Pons (tissue), 1 donor: ENCODE measurements at places on chromosomes 4 and X.

DNA sequence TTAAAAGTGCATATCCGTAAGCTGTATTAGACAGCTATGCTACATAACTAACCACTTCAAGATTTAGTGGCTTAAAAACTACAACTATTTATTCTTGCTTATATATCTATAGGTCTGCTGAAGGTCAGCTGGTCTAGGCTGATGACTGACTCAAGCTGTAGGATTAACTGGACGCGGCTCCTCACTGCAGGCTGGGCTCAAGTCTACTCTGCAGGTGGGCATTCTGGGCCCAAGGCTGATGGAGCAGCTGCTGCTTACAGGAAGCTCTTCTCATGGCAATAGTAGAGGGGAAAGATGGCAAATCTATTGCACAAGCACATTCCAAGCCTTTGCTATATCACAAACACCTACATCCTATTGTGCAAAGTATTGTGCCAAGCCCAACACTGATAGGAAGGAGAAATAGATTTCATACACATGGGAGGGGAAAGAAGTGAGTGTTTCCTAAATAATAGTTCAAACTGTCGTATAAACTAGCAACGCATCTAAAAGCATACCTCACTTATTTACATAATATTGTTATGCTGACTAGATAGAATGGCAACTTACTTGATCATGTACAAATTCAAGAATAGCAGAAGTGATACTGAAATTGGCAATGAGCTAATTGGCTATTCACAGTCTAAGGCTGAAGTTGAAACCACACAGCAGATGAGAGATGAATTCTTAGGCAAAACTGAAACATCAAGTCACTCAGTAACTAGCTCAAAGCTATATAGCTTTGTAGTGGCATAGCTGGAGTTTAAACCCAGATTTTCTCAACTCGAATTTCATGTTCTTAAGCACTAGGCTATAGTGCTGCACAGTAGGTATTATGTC, 263.8 kb downstream of the NKX6-1 start:
- DNase-seq = no peak

DNA sequence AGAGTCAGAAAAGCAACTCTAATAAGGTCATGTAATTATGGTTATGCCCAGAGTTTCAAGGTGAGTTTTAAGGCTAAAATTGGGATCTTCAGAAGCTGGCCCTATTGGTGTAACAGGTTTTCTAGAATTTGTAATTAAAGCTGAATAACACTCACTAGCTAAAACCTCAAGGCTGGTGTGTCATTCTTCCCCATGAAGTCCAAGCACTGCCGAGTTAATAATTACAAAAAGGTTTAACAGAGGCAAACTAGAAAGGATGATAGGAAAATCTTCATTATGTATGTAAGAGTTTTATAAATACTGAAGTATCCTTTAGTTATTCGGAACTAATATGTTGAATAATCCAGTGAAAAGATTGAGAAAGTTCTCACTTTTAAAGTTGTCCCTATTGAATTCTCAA, 34.3 kb downstream of the MXRA5 start:
- no peak for DNase-seq

GRCh38 chr4:106982711-106983211, 53.4 kb downstream of the DKK2 start:
- DNase-seq = no peak

GRCh38 chrX:47637546-47638195, 7.9 kb upstream of the CFP start:
- DNase-seq = peak; percentile 37

- DNase-seq = no peak
Measured at GRCh38 chr4:122709236-122709635, 23.3 kb upstream of the BBS12 start.

- DNase-seq = no peak
Measured at GRCh38 chrX:153803211-153804099, 9.0 kb downstream of the SSR4 start.

GRCh38 chrX:9467146-9467545, 2.3 kb downstream of the TBL1X start:
- no peak for DNase-seq

DNA sequence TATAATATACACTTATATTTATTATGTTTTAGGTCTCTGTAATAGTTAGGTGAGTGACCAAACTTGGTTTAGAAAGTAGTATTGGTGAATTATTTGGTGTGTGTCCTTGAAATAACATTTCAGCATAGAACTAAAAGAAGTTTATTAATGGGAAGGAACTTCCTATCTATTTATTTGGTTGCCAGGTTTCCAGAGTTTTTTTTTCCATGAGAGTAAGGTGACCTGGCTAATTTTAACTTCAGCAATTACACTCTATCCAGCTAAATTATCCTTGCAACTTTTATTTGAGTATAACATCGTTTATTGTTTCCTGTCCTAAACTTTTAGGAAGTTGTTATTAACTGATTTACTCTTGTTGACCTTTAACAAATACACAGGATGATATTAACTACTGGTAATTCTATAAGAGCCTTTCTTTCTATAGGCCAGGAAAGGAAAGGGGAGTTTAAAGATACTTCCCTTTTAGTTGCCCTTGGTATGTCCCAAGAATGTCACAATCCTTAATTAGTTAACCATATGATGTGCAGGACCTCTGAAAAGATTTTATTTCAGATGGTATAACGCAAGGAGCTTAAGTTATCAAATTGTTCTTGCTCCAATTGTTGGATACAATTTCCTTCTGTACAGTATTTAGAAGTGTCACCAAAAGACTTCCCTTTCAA, 18.9 kb downstream of the PRDM8 start:
- DNase-seq = no peak

GRCh38 chr4:180169394-180169793, 2073.8 kb upstream of the TENM3 start:
- no peak for DNase-seq

GRCh38 chr4:184838249-184839074, 12.7 kb upstream of the ACSL1 start:
- no peak for DNase-seq

DNA sequence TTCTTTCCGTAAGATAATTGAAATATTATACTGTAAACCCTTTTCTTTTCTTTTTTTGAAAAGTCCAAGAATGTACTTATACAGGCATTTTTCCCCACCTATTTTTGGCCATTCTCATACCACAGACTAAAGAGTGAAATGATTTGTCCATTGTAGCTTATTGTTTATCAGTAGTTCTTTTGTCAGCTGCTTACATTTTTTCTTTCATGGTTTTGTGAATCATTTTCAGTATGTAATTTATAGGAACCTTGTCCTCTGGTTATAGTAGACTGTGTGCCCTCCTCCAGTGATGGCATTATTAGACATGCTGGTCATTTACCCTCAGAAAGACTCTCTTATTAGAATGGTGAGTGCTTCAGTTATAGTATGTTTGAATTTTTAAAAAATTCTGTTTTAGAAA, 56.7 kb downstream of the CCKAR start:
- no peak for DNase-seq

- no peak for DNase-seq
Measured at GRCh38 chr4:113336556-113336955, 287.1 kb downstream of the ANK2 start.

- DNase-seq = no peak
Measured at GRCh38 chr4:6657242-6658208, 17.0 kb downstream of the MRFAP1 start.

GRCh38 chr4:80035336-80035735, 37.7 kb downstream of the ANTXR2 start:
- no peak for DNase-seq

GRCh38 chr4:26126994-26127393, 193.8 kb upstream of the RBPJ start:
- DNase-seq = no peak

- no peak for DNase-seq
Measured at GRCh38 chr4:38385093-38386004, 278.6 kb upstream of the KLF3 start.

GRCh38 chrX:48076343-48076742, 4.9 kb upstream of the ZNF630 start:
- no peak for DNase-seq

DNA sequence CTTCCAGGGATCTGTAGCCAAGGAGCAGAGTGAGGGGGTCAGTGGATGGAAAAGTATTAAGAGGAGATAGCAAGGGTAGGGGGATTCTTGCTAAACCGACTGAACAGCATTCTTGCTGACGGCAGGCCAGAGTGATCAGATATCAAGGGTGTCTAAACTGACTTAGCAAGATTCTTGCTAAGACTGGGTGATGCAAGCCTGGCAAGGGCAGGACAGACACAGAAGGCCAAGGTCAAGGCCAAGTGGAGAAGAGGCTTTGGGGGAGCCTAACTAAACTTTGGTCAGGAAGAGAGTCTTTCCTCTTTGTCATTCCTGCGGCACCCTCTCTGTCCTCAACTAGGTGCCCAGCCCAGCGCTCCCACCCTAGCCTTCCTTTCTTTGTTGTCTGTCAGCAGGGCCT, 799 bp downstream of the XPNPEP2 start:
- DNase-seq = no peak

DNA sequence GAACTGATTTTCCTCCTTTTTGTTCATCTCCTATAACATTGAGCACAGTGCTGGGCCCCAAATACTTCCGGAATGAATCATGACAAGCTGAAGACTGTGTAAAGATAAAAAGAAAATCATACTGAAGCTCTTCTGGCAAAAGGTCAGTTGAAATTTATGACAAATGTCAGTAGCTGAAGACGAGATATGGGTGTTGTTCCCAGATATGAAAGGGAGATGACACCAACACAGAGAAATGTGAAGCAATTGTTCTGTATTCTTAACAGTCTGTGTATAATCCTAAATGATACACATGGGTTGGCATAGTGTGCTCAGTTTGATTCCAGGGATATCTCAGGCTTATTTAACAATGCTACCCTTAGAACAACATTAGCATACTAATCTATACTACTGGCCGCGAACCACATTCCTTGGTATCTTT, 170.5 kb upstream of the PITX2 start:
- no peak for DNase-seq

GRCh38 chrX:87710580-87710979, 193.0 kb downstream of the KLHL4 start:
- DNase-seq = no peak

DNA sequence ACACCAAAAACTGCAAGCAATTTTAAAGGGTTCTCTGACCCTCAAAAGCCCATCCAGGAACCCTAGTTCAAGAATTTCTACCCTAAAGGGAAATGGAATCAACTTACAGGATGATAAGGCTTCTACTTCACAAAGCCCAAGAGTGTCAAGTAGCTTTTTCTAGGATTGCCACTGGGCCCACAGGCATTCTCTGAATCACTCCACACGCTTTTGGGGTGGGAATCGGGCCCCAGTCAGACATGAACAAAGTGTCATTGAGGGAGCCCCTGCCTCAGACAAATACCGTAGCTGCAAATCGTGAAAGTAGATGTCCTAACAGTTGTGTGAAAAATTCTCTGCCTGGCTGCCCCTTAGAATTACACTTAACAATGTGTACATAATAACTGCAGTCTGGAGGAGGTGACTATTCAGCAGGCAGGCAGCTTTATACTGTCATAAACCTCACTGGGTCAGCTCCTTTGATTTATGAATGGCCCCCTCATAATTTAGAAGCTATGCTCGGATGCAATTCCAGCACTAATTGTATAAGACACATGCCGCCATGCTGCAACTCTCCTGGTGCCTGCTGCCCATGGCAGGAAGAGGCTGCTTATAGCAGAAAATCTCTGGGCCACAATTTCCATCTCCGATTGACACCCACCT, 36.7 kb downstream of the CHRDL1 start:
- no peak for DNase-seq

DNA sequence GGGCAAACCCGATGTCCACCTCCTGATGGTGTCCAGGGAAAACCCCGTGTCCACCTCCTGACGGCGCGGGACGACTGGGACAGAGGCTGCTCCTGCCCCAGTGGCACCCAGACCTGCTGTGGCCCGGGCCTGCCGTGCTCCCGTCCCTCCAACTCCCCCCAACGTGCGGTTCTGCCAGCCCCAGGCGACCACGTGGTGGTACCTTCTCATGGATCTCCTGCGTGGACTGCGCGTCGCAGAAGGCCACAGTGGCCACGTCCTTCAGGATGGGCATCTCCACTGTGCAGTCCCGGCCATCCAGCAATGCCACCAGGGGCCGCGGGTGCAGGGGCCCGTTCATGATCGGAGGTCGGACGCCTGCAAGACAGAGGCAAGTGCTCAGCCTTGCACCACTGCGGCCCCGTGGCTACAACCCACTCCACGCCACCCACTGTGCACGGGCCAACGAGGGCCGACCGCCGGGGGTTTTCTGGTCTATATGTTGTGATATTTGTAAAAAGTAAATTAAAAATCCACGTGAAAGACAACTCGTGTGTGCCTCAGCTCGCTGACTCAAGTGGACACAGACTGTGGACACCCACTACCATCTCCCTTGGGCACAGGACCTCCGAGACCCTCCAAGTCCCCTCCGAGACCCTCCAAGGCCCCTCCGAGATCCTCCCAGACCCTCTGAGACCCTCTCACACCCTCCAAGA, 10.8 kb downstream of the CTBP1 start:
- DNase-seq = no peak

DNA sequence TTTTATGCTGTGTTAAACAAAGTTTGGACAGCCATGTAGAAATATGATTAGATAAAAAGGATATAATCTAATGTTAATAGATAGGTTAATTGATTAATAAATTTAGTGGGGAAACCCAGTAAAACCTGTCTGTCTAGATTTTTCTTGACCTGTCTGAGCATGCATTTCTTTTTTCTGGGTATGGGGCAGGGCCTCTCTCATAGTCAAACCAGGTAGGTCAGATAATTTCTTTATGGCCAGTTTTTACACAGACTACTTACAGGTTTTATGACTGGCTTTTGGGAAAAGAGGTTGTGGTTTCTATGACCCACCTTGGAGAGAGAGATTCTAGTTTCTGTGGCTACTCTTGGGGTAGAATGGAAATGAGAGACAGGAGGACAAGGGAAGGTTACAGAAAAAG, 135.6 kb upstream of the EPHA5 start:
- DNase-seq = no peak

GRCh38 chrX:65587616-65588526, 53.3 kb upstream of the LAS1L start:
- DNase-seq = peak; percentile 56

DNA sequence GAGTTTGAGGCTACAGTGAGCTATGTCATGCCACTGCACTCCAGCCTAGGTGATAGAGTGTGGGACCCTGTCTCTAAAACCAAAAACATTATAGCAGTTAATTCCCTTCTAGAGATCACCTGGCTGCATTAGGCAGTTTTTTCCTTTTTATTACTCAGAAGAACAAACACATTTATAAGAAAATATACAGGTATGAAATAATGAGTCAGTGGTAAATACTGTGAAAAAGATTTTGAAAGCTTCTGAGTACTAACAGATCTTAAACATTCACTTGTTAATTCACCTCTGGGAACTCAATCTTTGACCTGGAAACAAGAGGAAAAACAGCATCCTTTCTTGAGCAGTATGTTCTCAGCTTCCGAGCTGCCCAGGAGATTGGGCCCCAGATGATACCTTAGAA, 64.1 kb downstream of the UCHL1 start:
- DNase-seq = no peak

GRCh38 chrX:2828344-2828958, at the start of gene GYG2:
GYG2 (plus strand) TSS chrX:2828930; CDS start chrX:2830189, 1,259 bp downstream.
- no peak for DNase-seq
